Activated T-helper 17 cell treated with anti-CD3 and anti-CD28 coated beads, Interleukin-2, amount 50 U/mL, for 72 hours (primary cell): ENCODE measurements at places on chromosomes 11 and 22.

- ATAC-seq = peak; percentile 15
Measured at GRCh38 chr11:64745189-64745520, 1.2 kb upstream of the RASGRP2 start.

GRCh38 chr11:126430581-126431335, 75.3 kb downstream of the ST3GAL4 start:
- ATAC-seq = no peak

DNA sequence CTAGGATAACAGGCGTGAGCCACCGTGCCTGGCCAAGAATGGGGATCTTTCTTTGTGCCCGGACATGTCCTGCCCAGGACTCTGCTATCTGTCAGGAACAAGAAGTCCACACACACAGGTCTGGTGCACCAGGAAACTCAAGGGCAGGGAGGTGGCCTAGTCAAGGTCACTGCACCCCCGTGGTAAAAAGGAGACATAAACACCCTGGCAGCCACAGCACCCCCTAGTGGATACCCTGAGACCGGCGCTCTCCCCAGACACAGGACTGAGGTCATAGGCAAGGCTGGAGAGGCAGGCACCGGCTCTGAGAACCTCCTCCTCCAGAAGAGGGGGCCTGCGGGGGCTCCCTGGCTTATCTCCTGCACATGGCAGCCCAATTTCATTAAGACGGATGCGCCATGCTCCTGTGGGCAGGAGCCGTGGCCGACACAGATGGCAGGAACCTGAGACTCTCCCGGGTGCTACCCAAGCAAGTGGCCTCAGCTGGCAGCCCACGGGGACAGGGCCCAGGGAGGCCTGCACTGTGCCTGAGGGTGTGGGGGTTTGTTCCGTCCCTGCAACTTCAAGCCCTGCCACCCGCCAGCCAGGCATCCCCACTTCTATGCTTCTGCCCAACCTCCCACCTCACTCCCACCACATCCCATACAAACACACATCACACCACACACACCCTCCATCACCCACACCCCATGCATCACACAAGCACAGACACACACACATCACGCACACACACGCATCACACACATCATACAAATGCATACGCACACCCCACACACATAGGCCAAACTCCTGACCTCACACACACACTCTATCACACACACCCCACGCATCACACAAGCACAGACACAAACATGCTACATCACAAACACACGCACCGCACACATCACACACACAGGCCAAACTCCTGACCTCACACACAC, 19.6 kb downstream of the MACROD1 start:
- peak; percentile 76 for ATAC-seq

DNA sequence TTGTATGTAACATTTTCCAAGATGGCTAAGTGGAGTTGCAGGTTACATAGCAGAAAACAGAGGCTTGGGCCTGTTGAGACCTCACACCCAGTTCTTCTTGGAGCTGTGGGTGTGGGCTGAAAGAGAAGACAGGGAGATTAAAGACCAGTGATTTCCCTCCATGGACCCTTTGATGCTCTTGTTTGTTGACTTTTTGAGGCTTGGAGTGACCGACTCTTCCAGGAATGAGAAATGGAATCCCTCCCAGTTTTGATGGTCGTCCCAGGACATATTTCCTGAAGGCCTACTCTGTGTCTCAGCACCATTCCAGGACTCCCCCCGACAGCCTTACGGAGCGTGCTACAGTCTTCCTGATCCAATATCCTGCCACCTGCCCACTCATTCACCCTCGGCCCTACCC, 96.9 kb downstream of the PTPRJ start:
- no peak for ATAC-seq

GRCh38 chr11:11463405-11463804, 110.4 kb upstream of the CSNK2A3 start:
- no peak for ATAC-seq

DNA sequence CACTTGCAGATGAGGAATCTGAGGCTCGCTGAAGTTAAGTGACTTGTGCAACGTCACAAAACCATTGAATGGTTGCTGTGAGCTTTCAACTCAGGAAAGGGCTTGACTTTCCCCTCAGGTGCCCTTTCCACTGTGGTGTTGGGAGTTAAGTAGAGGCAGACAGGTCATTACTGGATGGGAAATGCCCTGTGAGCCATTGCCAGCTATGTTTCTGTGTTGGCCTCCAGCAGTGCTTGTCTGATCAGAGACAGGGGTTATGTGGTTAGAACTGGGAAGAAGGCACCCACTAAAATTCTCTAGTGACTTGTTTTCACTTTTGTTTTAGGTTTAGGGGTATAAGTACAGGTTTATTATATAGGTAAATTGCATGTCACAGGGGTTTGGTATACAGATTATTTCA, 96.6 kb downstream of the FDX1 start:
- ATAC-seq = peak; percentile 44

DNA sequence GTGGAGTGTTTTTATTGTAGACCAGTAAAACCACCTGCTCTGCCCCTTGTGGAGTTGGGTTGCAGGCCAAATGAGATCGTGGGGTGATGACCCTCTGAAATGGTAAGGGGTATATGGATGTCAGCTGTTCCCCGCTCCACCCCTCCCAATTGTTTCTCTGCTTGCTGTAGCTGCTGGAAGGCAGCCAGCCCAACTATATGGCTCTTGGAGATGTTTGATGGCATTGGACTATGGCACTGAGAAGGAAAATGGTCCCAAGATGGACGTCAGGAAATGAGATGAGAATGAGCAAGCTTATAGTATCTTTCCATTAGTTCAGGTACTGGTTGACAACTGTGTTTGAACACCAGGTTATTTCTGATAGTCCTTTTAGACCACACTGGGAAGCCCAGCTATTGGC, 94.8 kb upstream of the SORL1-AS1 start:
- no peak for ATAC-seq

DNA sequence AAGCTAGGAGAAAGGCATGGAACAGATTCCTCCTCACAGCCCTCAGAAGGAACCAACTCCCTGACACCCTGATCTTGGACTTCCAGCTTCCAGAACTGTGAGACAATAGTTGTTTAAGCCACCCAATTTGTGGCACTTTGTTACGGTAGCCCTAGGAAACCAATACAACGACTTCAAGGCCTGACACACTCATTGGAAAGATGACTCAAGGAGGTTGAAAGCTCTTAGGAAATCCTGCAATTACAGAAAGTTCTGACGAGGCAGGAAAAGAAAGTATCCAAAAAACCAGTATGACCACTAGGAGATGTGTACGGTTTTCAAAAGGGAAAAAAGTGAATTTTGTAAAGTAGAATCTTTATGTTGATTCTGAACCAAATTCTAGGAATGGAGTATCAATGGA, 161.4 kb downstream of the SWAP70 start:
- peak; percentile 68 for ATAC-seq

DNA sequence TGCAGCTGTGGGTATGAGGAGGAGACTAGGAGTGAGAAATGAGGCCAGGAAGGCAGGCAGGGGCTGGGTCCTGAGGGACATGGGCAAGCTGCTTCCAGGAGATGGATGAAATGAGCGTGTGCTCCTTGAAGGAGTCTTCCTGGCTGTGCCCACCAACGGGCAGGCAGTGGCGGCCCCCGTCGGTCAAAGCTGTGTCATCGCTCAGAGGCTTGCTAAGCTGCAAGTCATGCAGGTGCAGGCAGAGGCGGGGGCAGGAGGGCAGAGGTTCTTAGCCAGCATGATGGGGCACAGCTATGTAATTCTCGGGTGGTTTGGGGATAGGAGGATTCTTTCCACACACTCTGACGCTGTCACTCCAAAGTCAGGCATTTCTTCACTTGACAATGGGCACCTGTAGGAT, 12.5 kb upstream of the PEX26 start:
- ATAC-seq = no peak

- ATAC-seq = no peak
Measured at GRCh38 chr11:72954860-72955259, 140.6 kb downstream of the ATG16L2 start.

GRCh38 chr22:25137577-25138525, 61.8 kb upstream of the CRYBB3 start:
- no peak for ATAC-seq

- no peak for ATAC-seq
Measured at GRCh38 chr11:9787981-9788521, 124.2 kb downstream of the SWAP70 start.

DNA sequence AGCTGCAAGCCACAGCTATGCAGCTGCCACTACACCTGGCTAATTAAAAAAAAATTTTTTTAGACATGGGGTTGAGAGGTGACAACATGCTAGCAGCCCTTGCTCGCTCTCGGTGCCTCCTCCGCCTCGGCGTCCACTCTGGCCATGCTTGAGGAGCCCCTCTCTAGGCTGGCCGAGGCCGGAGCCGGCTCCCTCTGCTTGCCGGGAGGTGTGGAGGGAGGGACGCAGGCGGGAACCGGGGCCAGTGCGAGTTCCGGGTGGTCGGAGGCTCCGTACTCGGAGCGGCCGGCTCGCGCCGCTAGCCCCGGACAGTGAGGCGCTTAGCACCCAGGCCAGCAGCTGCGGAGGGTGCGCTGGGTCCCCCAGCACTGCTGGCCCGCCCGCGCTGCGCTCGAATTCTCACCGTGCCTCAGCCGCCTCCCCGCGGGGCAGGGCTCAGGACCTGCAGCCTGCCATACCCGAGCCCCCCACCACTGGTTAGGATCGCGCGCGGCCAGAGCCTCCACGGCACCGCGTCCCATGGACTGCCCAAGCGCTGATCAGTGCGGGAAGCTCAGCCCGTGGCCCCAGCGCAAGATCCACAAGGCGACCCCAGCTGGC, 10.7 kb downstream of the MYO18B start:
- no peak for ATAC-seq

GRCh38 chr22:39234472-39234787, 10.4 kb downstream of the PDGFB start:
- no peak for ATAC-seq

- ATAC-seq = no peak
Measured at GRCh38 chr22:19903031-19903430, 38.5 kb upstream of the COMT start.

- ATAC-seq = peak; percentile 72
Measured at GRCh38 chr22:17742527-17742902, 31.8 kb downstream of the BID start.

- ATAC-seq = no peak
Measured at GRCh38 chr11:102911758-102912481, 37.1 kb upstream of the MMP12 start.

GRCh38 chr22:20748731-20749428, 25.0 kb upstream of the SERPIND1 start:
- ATAC-seq = no peak

GRCh38 chr11:35919244-35919643, 24.6 kb upstream of the LDLRAD3 start:
- ATAC-seq = no peak

- no peak for ATAC-seq
Measured at GRCh38 chr22:25970374-25970911, 198.8 kb upstream of the SEZ6L start.
